ENCODE measurements at places on chromosomes 1 and 21. TPM values are rescaled to one million over a fixed set of nuclear protein-coding genes. Genes with fewer than 3 reads are reported as not detected.

SELENBP1 gene
- 10.2 TPM for total RNA-seq

REN gene
- total RNA-seq, result not detected

HNRNPCL2 gene
- not detected for total RNA-seq

KIF26B gene
- total RNA-seq, result not detected

FCRL1 gene
- not detected for total RNA-seq

NUDT4B gene
- total RNA-seq, result 60.8 TPM

HAX1 gene
- total RNA-seq, result 243 TPM

PCP4L1 gene
- not detected for total RNA-seq

PCAT6 gene
- total RNA-seq, result not detected

OR2L2 gene
- 0.16 TPM for total RNA-seq

TMED5 gene
- 5.8 TPM for total RNA-seq

RO60 gene
- 65.6 TPM for total RNA-seq

SSX2IP gene
- total RNA-seq, result 27.5 TPM

CELA3B gene
- not detected for total RNA-seq

MFSD2A gene
- 5.8 TPM for total RNA-seq

TGFBR3 gene
- total RNA-seq, result 1.3 TPM

MACF1 gene
- 51.9 TPM for total RNA-seq

CD2 gene
- not detected for total RNA-seq

SLC25A34 gene
- not detected for total RNA-seq

HRNR gene
- not detected for total RNA-seq

FMN2 gene
- total RNA-seq, result 15.6 TPM

ATAD3C gene
- total RNA-seq, result not detected

OLFM3 gene
- not detected for total RNA-seq

GUCA2A gene
- not detected for total RNA-seq

NFIA gene
- total RNA-seq, result not detected

TMEM167B gene
- total RNA-seq, result 43.4 TPM

PANK4 gene
- 17.3 TPM for total RNA-seq

ANGPTL3 gene
- not detected for total RNA-seq

KRTAP11-1 gene
- not detected for total RNA-seq

SLC45A3 gene
- 1.7 TPM for total RNA-seq

DMBX1 gene
- total RNA-seq, result not detected

PGLYRP3 gene
- not detected for total RNA-seq

ZBTB17 gene
- total RNA-seq, result 29.1 TPM

GPR52 gene
- total RNA-seq, result not detected

MMEL1 gene
- not detected for total RNA-seq

PPIE gene
- total RNA-seq, result 112 TPM

LRRC38 gene
- not detected for total RNA-seq

PTPN14 gene
- 45.2 TPM for total RNA-seq

PRDM15 gene
- total RNA-seq, result 3.3 TPM

FAM78B gene
- total RNA-seq, result 0.30 TPM

TLR5 gene
- total RNA-seq, result 0.30 TPM

GCSAML gene
- not detected for total RNA-seq

RC3H1 gene
- total RNA-seq, result 13.1 TPM

SLC26A9 gene
- total RNA-seq, result not detected

KCNJ9 gene
- not detected for total RNA-seq

RSPO1 gene
- not detected for total RNA-seq

CTTNBP2NL gene
- 16.3 TPM for total RNA-seq

F11R gene
- total RNA-seq, result 1.7 TPM

CCDC30 gene
- 0.56 TPM for total RNA-seq

TEDDM1 gene
- not detected for total RNA-seq

TMPRSS3 gene
- not detected for total RNA-seq

NTMT2 gene
- total RNA-seq, result not detected

SAMD13 gene
- total RNA-seq, result 0.15 TPM

KPRP gene
- not detected for total RNA-seq

SRSF10 gene
- 46.4 TPM for total RNA-seq

All from MG63 (cell line).